Spinal cord (tissue), 10 donors: ENCODE measurements at places on chromosomes 11 and 22. TPM values are rescaled to one million over a fixed set of nuclear protein-coding genes. Genes with fewer than 3 reads are reported as not detected.

DEUP1 gene
- total RNA-seq = 0.20 TPM

OR2AG2 gene
- 0.30 TPM for total RNA-seq

AP5B1 gene
- total RNA-seq = 5.0 TPM

ST14 gene
- total RNA-seq = 0.99 TPM

MADD gene
- total RNA-seq = 46.4 TPM

IFT27 gene
- 47.3 TPM for total RNA-seq

CNTN5 gene
- 24.8 TPM for total RNA-seq

ACCSL gene
- not detected for total RNA-seq

F2 gene
- total RNA-seq = 0.39 TPM
